ENCODE measurements at places on chromosomes 7 and 10.

- DNase-seq = no peak
These were observed 10.7 kb upstream of the KPNA7 start for GRCh38 chr7:99218406-99219184.

DNA sequence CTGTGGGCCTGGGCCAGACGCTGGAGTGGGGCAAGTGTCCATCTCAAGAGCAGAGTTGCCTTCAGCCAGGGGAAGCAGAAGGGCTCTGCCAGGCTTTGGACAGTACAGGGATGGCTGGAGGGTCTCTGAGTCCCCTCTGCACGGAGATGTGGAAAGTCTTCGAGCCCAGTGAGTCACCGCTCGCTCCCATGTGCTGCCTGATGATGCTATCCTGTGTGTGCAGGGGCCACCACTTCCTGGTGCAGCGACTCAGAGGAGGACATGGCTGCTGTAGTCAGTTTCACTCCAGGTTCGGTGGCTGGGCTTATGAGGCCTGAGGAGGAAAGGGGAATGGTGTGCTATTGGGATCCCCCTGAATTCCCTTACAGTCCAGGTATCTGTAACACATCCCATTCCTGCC, 6.0 kb downstream of the ADCYAP1R1 start:
- peak; percentile 12 for DNase-seq

DNA sequence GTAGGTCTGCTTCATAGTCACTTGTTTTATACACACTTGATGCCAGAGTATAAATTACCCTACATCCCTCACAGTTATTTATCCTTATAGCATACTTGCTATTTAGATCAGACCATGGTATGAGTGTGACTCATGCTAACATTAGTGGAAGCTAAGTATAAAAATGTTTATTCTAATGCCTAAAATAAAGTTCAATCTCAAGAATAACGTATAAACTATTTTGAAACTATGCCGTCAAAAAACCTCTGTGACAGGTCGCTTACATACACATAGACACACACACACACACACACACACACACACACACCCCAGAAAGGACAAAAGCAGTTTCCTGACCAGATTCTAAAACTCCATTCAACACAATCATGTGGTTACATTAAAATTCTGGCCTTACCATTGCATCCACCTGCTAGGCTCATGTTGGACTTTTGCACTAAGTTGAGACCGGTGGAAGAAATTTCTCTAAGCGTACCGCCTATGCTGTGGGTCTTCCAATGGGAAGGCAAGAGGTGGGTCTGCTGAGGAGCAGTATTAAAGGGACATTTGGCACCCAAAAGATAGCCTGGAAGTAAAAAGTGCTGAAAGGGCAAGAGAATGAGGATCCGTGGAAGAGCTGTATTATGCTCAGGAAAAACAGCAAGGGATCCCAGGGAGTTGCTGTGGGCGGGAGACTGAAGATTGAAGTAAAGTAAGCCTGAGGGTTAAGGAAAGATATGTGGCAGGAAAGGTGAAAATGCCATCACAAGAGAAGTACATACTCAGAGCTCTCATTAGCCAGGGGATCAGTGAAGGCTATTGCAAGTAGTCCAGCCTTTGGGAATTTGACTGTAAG, 5.0 kb downstream of the FOXP2 start:
- no peak for DNase-seq

- no peak for DNase-seq
These were observed 9.0 kb downstream of the ELMO1 start for GRCh38 chr7:37439653-37440026.

DNA sequence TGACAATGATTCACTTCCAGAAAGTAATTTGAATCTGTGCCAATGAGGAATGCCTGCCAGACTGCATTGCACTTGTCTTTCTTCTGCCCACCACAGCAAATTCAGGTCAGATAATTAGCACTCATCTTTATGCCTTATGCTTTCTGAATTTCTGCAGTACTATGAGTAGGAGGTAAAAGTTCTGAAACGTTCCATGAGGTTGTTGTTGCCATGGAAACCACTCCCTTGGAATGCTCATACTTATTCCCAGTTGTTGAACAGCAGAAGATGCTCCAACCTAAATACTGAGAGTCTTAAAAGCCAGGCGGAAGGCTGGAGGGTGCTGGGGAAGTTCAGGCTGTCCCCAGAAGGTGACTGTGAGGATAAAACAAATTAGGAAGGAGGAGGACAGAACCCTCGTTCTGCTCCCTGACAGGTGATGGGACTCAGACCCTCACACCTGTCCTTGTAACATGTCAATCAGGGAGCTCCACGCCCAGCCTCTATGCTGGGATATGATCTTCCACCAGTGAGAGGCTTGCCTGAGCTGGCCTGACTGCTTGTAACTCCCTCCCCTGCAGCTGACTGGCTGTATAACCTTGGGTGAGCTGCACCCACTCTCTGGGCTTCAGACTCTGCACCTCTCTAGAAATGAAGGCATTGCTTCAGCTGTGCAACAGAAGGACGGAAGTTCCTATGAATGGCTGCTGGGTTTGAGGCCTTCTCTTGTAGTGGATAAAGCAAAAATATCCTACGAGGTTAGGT, 554.3 kb upstream of the MGMT start:
- DNase-seq = no peak

- no peak for DNase-seq
These were observed 4.3 kb downstream of the IRF5 start for GRCh38 chr7:128941946-128942526.

- DNase-seq = no peak
These were observed 115.3 kb downstream of the KCNMA1 start for GRCh38 chr10:77522268-77522809.

DNA sequence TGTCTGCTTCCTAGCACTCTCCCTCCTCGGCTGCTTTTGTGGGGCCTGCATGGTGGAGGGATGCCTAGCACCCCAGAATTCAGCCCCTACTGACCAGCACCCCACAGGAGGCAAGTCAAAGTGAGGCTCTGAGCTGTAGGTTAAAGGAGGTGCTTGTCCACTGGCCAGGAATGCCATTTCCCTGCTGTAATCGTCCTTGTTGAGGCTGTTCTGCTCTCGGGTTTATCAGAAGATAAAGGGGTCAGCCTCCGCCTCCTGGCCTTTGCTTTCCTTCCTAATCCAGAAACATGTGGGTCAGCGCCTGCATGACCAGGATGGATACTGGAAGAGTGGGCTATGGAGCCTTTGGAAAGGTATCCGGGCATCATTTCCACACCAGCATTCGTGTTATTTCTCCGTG, 98.9 kb downstream of the MKI67 start:
- DNase-seq = no peak

DNA sequence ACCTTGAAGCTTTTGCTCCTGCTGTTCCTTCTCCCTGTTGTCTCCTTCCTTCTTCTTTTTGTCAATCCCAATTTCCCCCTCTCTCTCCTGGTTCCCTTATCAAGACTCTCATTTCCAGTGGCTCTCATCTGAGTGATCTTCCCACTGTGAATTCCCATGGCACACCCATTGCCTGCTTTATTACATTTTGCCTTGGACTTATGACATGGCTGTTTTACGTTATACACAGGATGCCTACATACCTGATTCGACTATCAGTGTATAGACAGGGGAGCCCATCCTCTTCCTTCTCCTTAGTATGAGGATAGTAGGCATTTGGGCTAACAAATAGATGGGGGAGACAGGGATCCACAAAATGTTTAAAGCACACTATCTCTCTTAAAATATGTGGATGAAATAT, 39.9 kb upstream of the EFCAB10 start:
- DNase-seq = no peak

DNA sequence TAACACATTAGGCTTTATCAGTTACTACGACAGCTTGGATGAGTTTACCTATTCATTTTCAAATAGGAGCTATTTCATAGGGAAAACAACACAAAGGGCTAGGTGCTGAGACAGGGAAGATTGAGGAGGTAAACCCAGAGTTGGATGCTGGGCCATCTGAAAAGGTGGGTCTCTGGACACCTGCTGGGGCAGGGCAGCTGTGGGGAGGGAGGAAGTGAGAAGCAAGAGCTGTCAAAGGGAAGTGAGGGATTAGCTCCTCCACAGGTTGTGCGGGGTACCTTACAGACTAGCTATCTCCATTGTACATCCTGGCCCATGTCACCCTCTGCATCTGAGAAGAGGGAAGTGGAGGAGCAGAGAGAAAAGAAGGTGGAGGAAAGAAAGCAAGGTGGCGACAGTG, 48.9 kb downstream of the BLNK start:
- DNase-seq = no peak

- DNase-seq = no peak
These were observed 98.9 kb upstream of the PRKCQ start for GRCh38 chr10:6678956-6679355.

- no peak for DNase-seq
These were observed 123.4 kb downstream of the NEURL1 start for GRCh38 chr10:103616705-103617601.

DNA sequence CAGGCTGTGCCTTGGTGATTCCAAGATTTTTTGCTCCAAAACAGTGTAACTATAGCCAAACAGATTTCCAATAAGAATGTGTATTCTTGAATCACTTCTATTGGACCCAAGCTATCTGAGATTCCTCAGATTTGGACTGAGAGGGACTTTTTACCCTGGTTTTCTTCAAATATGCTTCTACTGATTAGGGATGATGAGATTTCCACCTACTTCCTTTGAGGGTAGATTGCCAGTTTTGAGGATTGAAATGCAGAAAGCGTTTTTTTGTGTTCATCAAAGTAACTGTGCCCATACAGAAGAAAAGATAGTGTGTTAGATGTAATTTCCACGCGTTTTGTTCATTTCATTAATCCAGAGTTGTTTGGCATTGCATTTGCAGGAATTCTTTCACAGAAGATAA, 144.9 kb downstream of the CPED1 start:
- DNase-seq = no peak

DNA sequence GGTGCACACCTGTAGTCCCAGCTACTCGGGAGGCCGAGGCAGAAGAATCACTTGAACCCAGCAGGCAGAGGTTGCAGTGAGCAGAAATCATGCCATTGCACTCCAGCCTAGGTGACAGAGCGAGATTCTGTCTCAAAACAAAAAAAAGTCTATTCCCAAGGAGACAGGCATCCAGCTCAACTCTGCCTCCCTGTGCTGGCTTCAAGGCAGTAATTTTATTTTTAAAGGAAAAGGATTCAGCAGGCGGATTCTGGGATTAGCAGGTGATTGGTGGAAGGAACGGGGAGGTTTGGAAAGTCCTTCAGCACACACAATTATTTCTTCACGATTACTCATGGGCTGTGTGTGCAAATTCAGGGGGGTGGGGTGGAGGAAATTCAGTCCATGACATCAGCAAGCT, 242.9 kb downstream of the PAXIP1 start:
- DNase-seq = no peak

- DNase-seq = no peak
These were observed 1.5 kb upstream of the LRRC4 start for GRCh38 chr7:128032605-128033235.

GRCh38 chr7:26618449-26618848, 245.9 kb downstream of the SKAP2 start:
- DNase-seq = no peak

GRCh38 chr10:120996456-120997034, 145.4 kb downstream of the WDR11 start:
- no peak for DNase-seq

DNA sequence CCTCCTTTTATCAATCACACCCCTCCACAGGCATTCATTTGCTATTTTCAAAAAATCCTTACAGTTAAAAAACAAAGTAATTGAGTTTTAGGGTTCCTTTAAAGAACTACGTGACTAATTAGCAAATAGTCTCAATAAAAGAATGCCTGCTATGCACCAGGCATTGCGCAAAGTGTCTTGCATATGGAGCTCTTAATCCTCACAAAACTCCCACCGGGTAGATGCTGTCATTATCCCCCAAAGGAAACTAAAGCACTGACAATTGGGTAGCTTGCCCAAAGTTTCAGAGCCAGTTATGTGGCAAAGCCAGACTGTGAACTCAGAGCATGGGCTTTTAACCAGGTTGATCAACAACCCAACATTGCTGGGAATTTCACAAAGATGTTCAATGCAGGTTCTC, 305.7 kb downstream of the ELMO1 start:
- DNase-seq = no peak

GRCh38 chr10:113882240-113882639, 27.8 kb downstream of the NHLRC2 start:
- DNase-seq = no peak

DNA sequence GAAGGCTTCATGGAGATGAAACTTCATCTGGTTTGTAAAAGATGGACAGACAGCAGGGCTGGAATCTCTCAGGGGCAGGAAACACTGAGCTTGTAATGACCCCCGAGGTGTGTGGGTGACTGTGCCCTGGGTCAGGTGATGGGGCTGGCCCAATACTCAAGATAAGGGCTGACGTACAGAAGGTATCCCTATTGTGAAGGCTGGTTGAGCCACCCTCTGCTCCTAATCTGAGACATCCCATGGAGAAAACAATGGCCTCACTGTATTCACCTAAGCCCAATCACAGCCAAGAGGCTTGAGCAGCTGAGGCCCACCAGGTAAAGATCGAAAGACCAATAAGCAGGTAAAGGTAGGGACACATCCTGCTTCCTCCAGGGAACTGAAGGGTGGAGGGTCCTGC, 34.8 kb upstream of the NUB1 start:
- DNase-seq = no peak

DNA sequence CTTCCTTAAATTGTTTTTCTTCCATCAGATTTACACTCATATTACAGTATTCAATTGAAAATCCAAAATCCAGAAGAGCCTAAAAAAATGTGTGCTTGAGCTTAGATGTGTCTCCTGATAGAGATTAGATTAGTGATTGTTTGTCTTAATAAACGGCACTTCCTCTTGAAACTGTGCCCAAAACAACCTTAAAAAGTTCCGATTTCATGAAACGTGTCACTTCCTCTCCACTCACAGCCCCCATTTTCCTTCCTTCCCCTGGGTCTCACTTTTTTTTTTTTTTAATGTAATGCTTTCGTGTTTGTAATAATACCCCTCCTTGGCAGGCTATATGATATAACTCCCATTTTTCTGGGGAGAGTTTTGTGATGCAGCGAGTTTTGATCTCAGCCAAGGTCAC, 114.8 kb upstream of the ADO start:
- DNase-seq = no peak

GRCh38 chr7:40865441-40866233, 730.8 kb downstream of the SUGCT start:
- DNase-seq = no peak

DNA sequence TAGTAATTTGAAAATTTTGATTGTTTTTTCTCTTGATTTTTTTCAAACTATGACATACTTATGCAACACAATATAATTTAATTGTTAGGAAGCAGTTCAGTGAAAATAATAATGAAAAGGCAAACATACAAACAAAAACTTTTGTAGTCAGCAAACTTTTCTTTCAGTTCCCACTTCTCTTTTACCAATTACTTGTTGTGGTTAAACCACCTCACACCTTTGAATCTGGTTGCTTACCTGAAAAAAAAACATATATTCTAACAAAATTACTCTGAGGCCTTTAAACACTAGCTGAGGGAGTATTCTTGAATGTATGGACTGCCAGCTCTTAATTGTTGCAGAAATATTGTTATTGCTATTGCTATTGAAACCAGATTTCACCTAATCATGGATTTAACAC, 266.2 kb upstream of the SEMA3C start:
- DNase-seq = no peak

GRCh38 chr7:8172372-8173354, 89.3 kb downstream of the ICA1 start:
- DNase-seq = no peak

All from brain microvascular endothelial cell (primary cell).